ENCODE measurements at places on chromosomes 6 and 20.

DNA sequence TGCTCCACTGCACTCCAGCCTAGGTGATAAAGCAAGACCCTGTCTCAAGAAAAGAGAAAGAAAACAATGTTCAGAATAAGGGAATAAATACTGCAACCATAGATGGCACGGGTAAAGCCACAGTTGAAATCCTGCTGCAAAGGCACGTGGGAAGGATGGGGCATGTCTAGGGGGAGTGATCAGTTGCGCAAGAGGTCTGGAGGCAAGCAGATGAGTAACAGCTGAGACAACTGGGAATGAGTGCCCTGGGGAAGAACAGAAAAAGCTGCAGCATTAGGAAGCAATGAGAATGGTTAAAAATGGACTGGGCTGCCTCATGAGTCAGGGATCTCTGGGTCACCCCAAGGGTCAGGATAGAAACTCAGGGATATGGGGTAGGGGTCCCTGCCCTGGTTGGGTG lies 96.3 kb downstream of the GMPR start:
- DNase-seq = no peak

DNA sequence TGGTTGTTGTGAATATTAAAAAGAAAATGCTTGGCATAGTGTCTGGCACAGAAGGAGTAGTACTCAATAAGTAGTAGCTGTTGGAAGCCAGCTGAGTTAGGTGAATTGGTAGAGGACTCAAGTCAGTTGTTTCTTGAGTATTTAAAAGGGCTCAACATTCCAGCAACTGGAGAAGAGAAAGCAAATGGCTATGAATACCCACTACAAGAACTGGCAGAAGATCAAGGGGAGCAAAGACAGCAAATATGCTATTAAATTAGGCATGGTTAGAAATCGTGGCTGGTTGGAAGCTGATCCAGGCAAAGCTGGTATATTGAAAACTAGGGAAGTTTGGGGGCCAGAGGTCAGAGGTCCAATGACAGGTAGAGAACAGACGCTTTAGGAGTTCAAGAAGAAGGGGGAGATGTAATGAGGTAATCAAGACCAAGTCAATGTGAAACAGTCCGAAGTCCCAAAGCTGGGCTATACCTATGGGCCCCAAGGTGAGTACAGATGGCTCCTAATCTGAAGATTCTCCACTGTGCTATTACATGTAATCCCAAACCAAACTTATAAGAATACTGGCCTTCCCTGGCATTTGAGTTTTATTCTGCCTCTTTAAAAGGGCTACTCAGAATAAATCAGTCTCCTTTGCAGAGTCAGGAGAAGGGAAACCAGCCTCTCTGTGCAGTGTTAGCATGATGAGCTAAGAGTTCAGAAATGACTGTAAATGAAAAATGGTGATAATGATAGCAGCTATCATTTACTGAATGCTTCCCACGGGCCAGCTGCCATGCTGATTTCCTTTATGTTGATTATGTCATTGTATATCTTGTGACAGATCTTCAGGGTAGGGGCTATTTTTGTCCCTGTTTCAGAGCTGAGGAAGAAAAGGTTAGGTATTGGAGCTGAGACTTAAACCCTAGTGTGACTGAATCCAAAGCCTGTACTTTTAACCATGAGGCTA lies 122.3 kb downstream of the ANKS1A start:
- no peak for DNase-seq

- no peak for DNase-seq
These were observed 38.0 kb downstream of the COL12A1 start for GRCh38 chr6:75167851-75168250.

GRCh38 chr20:62907384-62908317 lies 18.7 kb downstream of the DIDO1 start:
- DNase-seq = no peak

DNA sequence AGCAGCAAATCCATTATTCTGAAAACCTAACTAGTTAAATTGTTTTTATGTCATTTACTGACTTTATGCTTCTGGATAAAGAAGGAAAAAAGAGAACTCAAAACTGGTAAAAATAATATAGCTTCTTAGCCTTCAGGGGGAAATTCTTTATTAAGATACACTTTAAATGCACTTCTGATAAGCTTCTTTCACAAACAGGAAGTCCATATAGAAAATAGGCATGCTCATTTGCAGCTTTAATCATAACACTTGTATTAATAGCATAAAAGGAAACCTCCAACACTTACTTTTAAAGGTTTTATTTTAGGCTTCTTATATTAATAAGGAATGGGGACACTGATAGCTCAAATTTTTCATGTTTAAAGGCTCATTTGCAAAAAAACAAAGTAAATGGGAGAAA lies 538.0 kb upstream of the SLC35B3 start:
- DNase-seq = no peak

DNA sequence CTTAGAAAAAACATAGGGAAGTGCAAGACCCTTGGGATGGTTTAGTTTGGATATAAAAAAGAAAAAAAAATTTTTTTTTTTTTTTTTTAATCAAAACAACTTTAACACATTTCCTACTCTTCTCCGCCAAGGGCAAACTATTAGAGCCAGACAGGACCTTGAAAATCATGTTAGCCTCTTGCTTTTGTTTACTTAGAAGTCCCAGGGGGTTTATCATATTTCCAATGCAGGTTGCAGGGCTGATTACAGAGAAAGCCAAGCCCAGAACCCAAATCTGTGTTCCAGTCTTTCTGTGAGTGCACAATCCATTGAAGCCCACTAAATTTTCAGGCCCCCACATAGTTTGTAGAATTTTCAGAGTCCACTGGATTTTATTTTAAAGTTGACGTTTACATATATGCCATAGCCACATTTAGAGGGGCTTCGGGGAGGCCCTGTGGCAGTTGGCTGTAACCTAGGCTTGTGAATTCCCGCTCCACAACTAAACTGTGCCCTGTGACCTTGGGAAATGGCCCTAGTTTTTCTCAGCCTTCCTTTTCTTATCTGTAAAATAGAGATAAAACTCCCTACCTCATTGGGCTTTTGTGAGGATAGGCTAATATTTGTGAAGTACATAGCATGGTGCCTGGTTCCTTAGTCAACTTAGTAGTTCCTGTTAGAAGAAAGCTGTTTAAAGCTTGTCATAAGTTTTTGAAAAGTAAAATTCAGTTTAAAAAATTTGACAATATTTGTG lies 55.7 kb downstream of the NCOA7 start:
- DNase-seq = no peak

GRCh38 chr6:161748535-161749416 lies 474.9 kb upstream of the AGPAT4 start:
- DNase-seq = no peak

DNA sequence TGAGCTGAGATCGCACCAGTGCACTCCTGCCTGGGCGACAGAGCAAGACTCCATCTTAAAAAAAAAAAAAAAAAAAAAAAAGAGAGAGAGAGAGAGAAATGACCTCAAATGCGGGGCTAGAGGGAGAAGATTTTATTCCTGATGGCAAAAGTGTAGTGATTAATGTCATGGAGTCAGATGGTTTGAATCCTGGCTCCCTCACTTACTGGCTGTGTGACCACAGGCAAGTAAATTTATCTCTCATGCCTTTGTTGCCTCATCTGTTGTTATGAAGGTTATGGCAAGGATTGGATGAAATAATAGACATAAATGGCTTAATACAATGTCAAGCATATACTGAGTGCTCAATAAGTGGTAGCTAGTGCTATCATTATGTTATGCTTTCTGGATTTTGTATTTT lies 29.3 kb downstream of the RIN2 start:
- no peak for DNase-seq

DNA sequence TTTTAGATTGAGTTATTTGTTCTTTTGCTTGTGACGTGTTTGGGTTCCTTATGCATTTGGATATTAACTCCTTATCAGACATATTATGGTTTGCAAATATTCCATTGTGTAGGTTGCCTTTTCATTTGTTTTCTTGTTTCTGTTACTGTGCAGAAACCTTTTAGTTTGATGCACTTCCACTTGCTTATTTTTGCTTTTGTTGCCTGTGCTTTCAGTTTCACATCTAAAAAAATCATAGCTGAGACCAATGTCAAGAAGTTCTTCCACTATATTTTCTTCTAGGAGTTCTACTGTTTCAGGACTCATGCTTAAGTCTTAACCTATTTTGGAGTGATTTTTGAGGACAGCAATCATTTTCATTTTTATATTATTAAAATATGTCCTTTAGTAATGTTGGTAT lies 113.5 kb downstream of the EPM2A start:
- no peak for DNase-seq

DNA sequence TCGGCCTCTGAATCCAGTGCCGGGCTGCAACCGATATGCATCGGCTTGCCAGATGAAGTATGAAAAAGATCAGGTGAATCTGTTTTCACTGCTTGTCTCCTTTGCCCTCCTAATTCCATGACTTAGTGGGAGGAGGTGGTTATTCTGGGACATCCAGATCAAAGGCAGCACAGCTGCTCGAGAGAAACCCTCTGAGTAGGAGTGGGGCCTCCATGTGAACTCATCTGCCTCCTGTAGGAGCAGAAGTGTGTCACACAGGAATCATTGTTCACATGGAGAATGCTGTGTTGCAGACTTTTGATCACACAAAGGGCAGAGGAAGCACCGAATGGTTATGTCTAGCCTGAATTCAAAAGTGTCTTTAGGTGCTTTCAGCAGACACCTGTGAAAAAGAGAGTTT lies 73.1 kb upstream of the SLC22A1 start:
- DNase-seq = no peak

- no peak for DNase-seq
These were observed 65.3 kb upstream of the SAMD3 start for GRCh38 chr6:130288065-130288464.

- no peak for DNase-seq
These were observed 121.6 kb upstream of the ECI2 start for GRCh38 chr6:4256969-4257368.

GRCh38 chr6:2007165-2007564 lies 238.2 kb downstream of the GMDS start:
- no peak for DNase-seq

Measured in CMK (cell line).